Activated CD8-positive, alpha-beta T cell treated with anti-CD3 and anti-CD28 coated beads, Interleukin-2, amount 10 ng/mL, durations not matched to agents 7 days and 5 days (primary cell): ENCODE measurements at places on chromosomes 16 and 17.

DNA sequence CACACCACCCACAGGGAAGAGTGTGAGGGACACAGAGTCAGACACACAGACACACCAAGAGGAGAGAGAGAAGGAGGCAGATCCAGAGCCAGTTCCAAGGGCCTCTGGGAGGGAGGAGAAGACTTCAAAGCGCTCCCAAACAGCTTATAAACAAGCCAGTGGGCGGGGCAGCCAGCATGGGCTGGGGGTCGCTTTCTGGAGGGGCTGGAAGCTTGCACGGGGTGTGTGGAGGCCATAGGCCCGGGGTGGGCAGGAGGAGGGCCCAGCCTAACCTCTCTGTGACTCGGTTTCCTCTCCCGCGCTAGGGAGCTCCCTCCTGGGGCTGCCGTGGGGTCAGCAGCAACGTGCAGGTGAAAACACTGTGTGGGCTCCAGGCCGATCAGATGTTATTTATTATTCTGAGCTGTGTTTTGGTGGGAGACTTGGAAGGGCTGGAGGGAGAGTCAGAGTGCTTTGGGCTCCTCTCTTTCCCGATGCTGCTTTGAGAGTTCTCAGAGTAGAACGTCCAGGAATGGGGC is 2.5 kb upstream of the WFIKKN2 start:
- no peak for DNase-seq

- no peak for DNase-seq
Observed at GRCh38 chr16:66229651-66230050, 136.8 kb upstream of the CDH5 start.

DNA sequence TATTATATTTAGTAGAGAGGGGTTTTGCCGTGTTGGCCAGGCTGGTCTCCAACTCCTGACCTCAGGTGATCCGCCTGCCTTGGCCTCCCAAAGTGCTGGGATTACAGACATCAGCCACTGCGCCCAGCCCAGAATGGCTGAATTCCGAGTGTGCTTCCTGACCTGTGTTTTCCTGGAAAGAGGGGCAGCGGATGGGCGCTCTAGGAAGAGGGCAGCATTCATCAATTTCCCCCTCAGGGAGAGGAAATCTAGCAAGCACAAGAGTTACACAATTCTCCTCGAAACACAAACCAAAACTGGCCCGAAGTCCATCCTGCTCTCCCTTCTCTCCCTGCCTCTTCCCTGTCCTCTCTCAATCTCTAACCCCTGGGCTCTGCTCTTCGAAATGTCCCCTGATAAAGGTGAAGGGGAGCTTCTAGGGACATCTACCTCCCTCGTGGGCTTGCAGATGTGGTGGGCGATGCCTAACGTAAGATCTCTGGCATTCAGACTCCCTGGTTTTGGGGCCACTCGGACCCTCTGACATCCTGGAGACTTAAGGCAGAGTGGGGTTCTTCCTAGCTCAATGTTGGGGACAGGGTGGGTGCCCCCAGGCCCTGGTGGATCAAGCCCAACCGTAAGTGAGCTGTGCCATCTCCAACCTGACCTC is 1.0 kb downstream of the IL27 start:
- DNase-seq: no peak

DNA sequence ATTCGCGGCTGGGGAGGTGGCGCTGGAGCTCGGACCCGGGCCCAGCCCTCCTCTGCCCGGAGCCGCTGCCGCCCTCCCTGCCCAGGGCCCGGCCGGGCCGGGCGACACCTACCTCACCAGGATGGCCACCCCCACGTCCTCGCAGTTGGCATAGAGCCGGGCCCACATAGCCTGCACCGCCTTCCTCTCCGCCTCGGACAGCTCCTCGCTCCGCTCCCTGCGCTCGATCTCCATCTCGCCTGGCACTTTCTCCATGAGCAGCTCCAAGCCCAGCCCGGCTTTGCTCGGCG is 276 bp downstream of the CYGB start:
- DNase-seq: no peak

DNA sequence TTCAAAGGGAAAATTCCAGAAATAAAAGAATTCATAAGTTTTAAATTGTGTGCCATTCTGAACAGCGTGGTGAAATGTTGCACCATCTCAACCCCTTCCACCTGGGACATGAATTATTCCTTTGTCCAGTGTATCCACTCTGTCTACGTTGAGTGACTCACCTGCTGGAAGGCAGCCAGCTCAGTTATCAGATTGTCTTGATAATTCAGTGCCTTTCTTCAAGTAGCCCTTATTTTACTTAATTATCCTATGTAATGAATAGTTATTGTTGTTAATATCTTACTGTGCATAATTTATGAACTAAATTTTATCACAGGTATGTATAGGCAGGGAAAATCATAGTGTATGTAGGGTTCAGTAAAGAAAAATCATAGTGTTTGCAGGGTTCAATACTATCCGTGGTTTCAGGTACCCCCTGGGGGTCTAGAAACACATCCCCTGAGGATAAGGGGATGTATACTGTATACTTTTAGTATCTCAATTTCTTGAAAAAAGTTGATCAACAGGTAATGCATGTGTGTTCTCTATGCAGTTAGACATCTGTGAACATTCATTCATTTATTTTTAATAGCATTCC is 7.7 kb upstream of the PCTP start:
- DNase-seq: no peak

- no peak for DNase-seq
Observed at GRCh38 chr16:1425616-1426370, 5.1 kb upstream of the PERCC1 start.

DNA sequence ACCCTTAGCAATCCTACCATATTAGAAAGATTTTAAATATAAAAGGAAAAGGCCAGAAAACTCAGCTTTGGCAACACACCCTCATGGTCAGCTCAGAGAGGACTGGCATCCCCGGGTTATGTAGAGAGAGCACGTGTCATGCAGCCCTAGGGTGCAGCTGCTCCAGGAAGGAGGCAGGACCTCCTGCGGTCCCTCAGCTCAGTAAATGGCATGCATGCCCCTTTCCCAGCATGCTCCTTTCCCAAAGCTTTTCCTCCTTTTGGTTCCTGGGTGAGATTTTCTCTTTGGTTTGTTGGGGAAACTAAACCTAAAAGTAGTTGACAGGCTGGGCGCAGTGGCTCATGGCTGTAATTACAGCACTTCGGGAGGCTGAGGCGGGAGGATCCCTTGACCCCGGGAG is 3.9 kb downstream of the GAN start:
- no peak for DNase-seq

DNA sequence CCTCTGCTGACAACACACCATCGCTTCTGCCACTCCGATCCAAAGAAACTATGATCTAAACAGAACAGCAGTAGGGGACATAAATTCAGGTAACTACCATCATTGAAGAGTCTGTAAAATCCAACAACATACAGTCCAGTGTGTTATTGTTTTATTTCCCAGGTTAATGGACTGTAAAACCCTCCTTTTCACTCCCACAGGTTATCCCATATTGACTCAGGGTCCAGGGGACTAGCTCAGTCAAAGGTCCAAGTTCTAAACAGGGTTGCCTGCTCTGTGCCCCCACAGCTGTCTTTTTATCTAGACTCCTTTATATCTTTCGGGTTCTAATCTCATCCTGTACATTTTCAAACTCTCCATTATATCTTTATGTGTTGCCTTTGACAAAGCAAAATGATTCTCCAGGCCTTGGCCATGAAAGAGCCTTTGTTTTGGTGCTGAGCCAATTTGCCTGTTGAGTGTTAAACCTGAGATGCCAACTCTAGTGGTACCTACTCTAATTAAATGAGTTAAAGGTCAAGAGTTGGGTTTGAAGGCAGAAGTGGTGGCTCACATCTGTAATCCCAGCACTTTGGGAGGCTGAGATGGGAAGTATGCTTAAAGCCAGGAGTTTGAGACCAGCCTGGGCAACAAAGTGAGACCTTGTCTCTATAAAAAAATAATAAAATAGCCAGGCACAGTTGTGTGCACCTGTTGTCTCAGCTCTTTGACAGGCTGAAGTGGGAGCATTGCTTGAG is 80.5 kb downstream of the SNX11 start:
- no peak for DNase-seq

DNA sequence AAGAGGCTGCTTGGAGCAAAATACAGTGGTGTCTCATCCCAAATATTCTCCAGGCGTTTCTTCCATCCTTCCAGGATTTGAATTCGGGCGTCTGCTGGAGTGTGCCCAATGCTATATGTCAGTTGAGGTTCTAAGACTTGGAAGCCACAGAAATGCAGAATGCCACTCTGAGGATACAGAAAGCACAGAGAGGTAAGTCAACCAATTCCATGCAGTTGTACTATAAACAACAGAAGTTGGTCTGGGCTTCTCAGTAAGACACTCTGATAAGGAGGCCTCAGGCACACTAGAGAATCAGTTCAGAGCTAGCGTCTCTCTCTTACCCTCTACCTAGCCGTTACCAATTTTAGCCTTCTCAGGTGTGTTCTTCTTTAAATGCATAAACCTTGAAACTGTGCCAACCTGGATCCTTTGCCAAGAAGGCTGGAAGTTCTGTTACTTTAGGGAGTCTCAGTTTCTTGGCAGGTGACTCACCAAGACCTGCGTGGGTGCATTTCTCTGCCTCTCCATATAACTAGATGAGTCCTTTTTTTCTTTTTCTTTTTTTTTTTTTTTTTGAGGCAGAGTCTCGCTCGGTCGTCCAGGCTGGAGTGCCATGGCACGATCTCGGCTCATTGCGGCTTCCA is 15.1 kb downstream of the NQO1 start:
- DNase-seq: no peak

GRCh38 chr16:19757026-19757425 is 39.0 kb downstream of the IQCK start:
- DNase-seq: no peak

DNA sequence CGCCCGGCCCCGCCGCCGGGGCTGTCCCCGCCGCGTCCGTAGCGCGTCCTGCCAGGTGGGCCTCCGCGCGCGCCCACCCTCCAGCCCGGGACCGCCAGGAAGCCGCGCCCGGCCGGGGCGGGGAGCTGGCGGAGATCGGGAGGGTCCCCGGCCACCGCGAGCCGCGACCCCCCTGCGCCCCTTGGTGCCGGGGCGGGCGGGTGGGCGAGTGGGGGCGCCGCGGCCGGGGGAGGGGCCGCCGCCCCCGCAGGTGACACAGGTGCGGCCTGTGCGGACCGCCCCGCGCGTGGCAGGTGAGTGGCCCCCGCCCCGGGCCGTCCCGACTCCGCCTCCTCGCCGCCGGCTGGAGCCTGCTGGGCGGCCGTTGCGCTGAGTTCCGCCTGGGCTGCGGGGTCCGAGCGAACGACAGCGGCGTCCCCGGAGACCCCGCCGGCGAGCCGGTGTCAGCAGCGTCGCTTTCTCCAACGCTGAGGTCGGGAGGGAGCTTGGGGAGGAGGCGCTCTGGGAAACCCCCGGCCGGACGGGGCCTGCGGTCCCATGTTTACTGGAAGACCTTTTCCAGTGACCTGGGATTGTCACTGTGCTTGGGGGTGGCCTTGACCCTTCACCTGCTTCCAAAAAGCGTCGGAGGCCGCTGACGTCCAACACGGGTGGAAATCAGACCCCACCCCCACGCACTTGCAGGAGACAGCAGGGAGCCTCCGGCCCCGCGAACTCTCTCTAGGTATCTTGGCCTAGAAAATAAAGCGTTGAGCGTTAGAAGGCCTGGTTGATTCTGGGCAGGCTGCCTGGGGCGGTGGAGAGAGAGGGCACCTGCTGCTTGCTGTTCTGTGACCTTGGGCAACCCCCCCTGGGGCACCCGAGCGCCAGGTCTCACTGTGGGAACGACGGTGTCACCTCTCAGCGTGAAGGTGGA is 542 bp downstream of the KLHL36 start:
- peak; percentile 41 for DNase-seq

GRCh38 chr16:59192551-59193199 is 458.6 kb upstream of the GOT2 start:
- DNase-seq: peak; percentile 48

DNA sequence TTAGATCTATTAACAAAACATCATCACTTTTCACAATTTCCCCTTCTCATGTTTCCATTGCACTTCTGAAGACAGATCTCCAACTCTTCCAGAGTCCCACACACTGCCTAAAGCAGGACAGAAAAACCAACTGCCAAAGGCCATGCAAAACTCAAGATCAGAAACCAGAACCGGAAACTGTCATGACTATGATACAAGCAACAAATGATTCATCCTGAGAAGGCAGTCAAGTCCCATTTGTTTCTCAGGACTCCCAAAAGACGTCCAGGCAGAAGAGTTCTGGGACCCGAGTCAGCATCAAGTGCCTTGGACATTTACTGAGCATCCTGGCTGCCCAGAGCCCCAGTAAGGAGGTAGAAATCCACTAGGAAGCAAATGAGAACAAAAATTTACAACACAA is 38.8 kb downstream of the ERN1 start:
- no peak for DNase-seq

DNA sequence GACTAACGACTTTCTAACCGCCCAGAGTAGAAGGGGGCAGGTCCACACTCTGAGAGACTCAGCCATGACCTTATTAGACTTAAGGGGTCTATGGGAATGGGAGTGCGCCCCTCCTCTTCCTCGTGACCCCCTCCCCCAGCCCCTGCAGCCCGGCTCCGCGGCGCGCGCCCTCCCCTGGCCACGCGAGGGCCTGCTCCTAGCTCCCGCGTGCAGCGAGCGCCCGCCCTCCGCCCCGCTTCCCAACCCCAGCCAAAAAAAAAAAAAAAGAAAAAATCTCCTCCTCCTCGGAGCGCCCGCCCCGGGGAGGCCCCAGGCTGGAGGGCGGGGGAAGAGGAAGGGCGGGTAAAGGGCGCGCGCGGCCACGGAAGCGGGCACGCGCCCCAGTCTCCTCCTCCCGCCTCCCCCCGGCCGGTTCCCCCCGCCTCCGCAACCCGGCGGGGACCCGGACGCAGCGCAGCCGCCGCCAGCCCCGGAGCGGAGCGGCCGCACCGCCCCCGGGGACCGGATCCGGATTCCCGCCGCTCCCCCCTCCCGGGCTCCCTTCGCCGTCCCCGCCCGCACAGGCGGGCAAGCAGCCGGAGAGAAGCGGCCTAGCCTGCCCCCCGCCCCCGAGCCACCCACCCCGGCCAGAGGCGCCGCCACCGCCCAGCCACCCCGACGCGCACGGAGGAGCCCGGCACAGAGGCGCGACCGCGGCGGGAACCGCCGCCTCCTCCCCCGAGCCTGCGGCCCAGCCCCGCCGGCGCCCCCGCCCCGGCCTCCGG is 949 bp downstream of the UBTF start:
- peak; percentile 90 for DNase-seq

- no peak for DNase-seq
Observed at GRCh38 chr17:2904135-2904534, 107.9 kb downstream of the RAP1GAP2 start.

- DNase-seq: no peak
Observed at GRCh38 chr17:17497065-17497844, 1.1 kb upstream of the RASD1 start.

GRCh38 chr17:41153856-41154255 is 4.2 kb upstream of the KRTAP4-5 start:
- DNase-seq: no peak

DNA sequence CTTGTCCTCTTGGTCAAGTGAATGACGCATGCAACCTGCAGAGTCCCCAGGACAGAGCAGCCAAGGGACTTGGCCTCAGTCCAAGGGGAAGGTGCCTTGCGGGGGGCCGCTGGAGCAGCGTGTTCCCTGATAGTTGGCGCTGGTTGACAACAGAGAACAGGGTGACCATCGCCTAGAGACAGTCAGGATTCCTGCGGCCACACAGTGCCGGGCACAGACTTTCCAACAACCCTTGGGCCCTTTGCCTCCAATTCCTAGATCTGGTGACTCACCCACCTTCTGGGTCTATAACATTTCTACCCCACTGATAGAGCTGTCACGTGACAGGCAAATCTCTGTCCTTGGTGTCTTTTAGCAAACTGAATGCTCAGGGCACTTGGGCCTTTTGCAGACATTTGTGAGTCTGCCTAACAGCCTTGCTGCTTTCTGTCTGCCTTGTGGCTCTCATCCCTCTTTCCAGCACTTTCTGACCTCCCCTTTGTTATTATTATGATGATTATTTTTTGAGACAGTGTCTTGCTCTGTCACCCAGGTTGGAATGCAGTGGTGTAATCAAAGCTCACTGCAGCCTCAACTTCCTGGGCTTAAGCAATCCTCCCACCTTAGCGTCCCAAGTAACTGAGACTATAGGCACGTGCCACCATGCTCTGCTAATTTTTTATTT is 11.9 kb upstream of the TEDC2 start:
- DNase-seq: no peak
